ENCODE measurements at places on chromosomes 5 and 9. TPM values are rescaled to one million over a fixed set of nuclear protein-coding genes. Genes with fewer than 3 reads are reported as not detected.

Gene ZNF300
- 0.59 TPM for total RNA-seq

Gene RAD23B
- 101 TPM for total RNA-seq

Gene SNCB
- total RNA-seq: not detected

Gene SLC27A6
- 0.05 TPM for total RNA-seq

GRCh38 chr5:51383131-51384121 lies at the start of gene ISL1:
TSS of gene ISL1 (plus strand) at chr5:51383448. CDS start at chr5:51383672, 224 bp downstream.
- no peak within 1 kb of the TSS for H3K27ac ChIP-seq
- H3K27me3 ChIP-seq: peaks cover 12% of the 10 kb centered on the region
- H3K4me1 ChIP-seq: peaks cover 31% of the 10 kb centered on the region
- H3K4me3 ChIP-seq: no peak within 1 kb of the TSS
